ENCODE measurements at places on chromosomes 1 and 21. TPM values are rescaled to one million over a fixed set of nuclear protein-coding genes. Genes with fewer than 3 reads are reported as not detected.

ISG20L2 gene
- total RNA-seq = 35.3 TPM

GRCh38 chr1:18631496-18632217 lies 1.0 kb downstream of the PAX7 start:
- H3K36me3 ChIP-seq = no peaks in the 10 kb centered on the region
- no peak for DNase-seq
- H3K4me3 ChIP-seq = no peak overlapping the region
- H3K27me3 ChIP-seq = peaks cover 82% of the 10 kb centered on the region
- no peaks in the 10 kb centered on the region for H3K4me1 ChIP-seq

DNA sequence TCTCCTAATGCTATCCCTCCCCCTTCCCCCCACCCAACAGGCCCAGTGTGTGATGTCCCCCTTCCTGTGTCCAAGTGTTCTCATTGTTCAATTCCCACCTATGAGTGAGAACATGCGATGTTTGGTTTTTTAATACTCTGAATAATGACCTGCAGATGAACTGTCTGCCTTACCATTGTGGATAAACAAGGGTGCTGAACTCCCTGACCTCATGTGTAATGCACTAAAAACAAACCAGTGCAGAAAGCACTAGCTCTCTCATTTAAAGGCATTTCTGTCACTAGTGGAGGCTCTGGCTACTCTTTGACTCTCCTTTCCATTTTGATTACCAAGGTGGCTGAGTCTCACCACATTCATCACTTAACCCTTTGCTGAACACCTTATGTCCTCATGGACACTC lies 23.1 kb upstream of the TRAF3IP3 start:
- H3K36me3 ChIP-seq = no peaks in the 10 kb centered on the region
- no peak for DNase-seq
- peaks cover 11% of the 10 kb centered on the region for H3K27me3 ChIP-seq

AIM2 gene
- not detected for total RNA-seq

DNA sequence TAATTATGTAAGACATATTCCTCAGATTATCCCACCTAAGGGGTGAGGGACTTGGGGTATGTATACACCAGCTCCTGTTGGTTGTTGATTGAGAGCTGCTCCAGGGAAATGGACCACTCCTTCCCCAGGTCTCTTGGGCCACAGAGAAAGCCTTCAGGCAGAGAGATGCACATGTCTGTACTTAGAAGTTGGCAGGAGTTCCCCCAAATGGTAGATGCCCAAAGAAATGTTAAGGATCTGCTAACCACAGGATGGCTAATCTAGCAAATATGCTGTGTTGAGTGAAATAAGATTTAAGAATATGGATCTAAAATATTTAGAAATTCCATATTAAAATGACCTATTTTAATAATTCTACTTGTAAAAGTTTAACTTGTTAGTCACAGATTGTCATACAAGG lies 100.8 kb upstream of the DNAH14 start:
- no peaks in the 10 kb centered on the region for H3K27me3 ChIP-seq
- no peak overlapping the region for H3K27ac ChIP-seq
- no peaks in the 10 kb centered on the region for H3K36me3 ChIP-seq
- no peaks in the 10 kb centered on the region for H3K4me1 ChIP-seq
- H3K4me3 ChIP-seq = no peak overlapping the region

CTTNBP2NL gene
- total RNA-seq = 96.4 TPM

LTN1 gene
- total RNA-seq = 21.5 TPM

KIAA1614 gene
- 2.0 TPM for total RNA-seq

DNA sequence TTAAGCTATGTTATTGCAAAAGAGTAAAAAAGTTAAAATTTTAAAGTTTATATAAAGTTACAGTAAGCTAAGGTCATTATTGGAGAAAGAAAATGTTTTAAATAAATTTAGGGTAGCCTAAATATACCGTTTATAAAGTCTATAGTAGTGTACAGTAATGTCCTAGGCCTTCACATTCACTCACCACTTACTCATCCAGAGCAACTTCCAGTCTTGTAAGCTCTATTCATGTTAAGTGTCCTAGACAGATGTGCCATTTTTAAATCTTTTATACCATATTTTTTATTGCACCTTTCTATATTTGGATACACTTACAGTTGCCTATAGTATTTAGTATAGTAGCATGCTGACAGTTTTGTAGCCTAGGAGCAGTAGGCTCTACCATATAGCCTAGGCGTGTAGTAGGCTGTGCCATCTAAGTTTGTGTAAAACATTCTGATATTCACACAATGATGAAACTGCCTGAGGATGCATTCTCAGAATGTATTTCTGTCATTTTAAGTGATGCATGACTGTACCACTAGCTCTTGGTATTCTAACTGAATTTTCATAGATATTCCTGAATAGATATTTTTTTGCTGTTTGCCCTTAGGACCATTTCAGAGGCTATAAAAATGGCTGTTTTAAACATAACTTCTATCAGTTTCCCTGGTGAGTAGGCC lies 26.8 kb downstream of the PPP2R5A start:
- H3K36me3 ChIP-seq = no peaks in the 10 kb centered on the region
- DNase-seq = no peak
- no peak overlapping the region for H3K27ac ChIP-seq
- no peak overlapping the region for H3K4me3 ChIP-seq
- H3K4me1 ChIP-seq = no peaks in the 10 kb centered on the region

GRCh38 chr21:39630191-39630591 lies 17.5 kb downstream of the B3GALT5 start:
- no peak overlapping the region for H3K27ac ChIP-seq
- no peak overlapping the region for H3K4me3 ChIP-seq
- no peak for DNase-seq
- no peaks in the 10 kb centered on the region for H3K4me1 ChIP-seq

GRCh38 chr1:87113313-87113712 lies 198.9 kb downstream of the HS2ST1 start:
- H3K4me1 ChIP-seq = no peaks in the 10 kb centered on the region
- H3K27me3 ChIP-seq = no peaks in the 10 kb centered on the region
- no peak for DNase-seq
- no peaks in the 10 kb centered on the region for H3K36me3 ChIP-seq

GRCh38 chr1:169753549-169753948 lies 19.7 kb upstream of the SELE start:
- no peaks in the 10 kb centered on the region for H3K27me3 ChIP-seq
- H3K4me1 ChIP-seq = no peaks in the 10 kb centered on the region
- no peak overlapping the region for H3K4me3 ChIP-seq
- no peak for DNase-seq

C1QB gene
- not detected for total RNA-seq

DNA sequence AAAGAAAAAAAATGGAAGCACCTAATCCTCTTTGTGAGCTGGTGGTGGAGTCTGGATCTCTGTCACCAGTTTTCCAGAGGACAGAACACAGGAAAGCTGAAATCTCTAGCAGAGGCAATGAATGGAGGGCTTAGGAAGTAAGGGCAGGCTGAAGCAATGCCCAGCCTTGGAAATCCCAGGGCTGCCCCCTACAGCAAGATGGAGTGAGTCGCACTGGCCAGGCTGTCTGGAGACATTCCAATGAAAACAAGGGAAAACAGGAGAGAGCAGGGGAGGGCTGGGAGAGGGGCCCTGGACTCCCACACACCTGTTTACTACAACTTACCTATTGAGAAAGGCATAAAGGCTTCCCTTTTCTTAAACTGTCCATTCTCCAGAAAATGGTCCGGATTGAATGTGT lies 25.9 kb downstream of the CYP2J2 start:
- no peaks in the 10 kb centered on the region for H3K4me1 ChIP-seq
- H3K4me3 ChIP-seq = no peak overlapping the region
- H3K27ac ChIP-seq = no peak overlapping the region

- H3K27me3 ChIP-seq = no peaks in the 10 kb centered on the region
- H3K36me3 ChIP-seq = no peaks in the 10 kb centered on the region
- no peak overlapping the region for H3K4me3 ChIP-seq
Measured at GRCh38 chr1:107740579-107740978, 224.4 kb downstream of the VAV3 start.

DNA sequence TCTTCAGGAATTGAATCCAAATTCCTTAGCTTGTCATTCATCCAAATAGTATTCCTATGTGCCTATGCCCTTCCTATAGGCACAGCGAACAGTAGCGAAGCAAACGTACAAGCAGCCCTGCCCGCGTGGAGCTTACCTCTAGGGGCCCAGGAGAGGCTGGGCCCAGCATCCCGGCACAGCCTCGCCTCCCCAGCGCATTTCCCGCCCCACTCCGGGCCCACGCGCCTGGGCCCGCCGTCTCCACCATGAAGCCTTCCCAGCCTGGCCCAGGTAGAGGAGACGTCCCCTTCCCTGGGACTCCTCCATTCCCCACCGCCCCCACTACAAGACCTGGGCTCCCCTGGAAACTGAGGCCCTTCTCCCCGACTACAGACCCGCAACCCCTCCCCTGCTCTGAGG lies 245 bp upstream of the TMEM269 start:
- peaks cover 8% of the 10 kb centered on the region for H3K4me1 ChIP-seq
- H3K4me3 ChIP-seq = no peak overlapping the region
- H3K27ac ChIP-seq = no peak overlapping the region
- no peaks in the 10 kb centered on the region for H3K27me3 ChIP-seq
- H3K36me3 ChIP-seq = peaks cover 2% of the 10 kb centered on the region
